ENCODE measurements at places on chromosomes 1 and 21.

- DNase-seq, result no peak
Observed at GRCh38 chr1:224873434-224874369, 55.8 kb upstream of the DNAH14 start.

- DNase-seq, result no peak
Observed at GRCh38 chr1:213983493-213984386, 4.0 kb upstream of the PROX1 start.

GRCh38 chr21:38952890-38953289 is 147.2 kb downstream of the ETS2 start:
- DNase-seq, result no peak

DNA sequence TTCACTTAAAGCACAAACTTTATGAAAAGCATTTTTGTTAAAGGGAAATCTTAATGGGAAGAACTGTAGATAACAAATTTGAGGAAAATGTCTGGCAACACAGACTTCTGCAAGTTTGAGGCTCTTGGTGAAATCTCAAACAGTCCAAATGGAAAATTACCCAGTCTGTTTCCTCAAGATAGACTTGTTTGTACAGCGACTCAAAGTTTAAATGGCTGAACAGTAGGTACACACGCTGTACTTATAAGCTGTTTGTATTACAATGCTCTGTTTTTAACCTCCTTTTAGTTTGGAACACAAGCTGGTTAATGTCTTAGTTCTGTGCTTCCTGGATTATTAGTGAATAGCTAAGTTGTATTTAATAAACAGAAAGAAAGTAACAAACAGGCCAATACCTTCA is 217.1 kb downstream of the NFIA start:
- no peak for DNase-seq

DNA sequence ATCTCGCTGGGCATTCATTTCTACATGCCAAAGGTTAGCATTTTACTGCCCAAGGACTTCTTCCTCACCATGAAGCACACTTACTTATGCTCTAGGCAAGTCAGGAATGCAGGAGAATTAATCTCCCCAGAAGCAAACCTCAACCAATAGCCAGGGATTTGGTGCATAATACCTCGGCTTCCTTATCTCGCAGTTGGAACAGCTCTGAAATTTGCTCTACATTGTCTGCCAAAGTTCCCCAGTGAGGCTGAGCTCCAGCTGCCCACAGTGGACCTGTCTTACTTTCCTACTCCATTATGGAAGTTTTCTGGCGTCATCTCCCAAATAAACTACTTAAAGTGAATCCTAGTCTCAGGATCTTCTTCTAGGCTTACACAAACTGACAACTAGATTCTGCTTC is 57.6 kb upstream of the PPM1J start:
- no peak for DNase-seq

DNA sequence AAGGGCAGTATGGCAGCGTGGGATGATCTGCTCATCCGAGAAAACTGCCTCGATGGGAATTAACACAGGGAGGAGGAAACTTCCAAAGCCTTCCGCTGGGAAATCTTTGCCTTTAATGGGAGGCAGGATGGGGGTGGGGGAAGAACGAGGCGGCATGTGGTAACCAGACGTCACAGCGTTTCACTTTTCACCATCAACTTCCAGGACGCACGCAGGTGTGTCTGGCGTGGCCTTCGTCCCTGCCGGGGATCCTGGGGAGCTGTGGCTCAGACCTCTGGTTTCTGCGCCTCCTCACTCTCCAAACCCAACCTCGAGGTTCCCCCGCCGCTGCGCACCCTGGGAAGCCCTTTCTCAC is 282 bp downstream of the RSPH1 start:
- no peak for DNase-seq

DNA sequence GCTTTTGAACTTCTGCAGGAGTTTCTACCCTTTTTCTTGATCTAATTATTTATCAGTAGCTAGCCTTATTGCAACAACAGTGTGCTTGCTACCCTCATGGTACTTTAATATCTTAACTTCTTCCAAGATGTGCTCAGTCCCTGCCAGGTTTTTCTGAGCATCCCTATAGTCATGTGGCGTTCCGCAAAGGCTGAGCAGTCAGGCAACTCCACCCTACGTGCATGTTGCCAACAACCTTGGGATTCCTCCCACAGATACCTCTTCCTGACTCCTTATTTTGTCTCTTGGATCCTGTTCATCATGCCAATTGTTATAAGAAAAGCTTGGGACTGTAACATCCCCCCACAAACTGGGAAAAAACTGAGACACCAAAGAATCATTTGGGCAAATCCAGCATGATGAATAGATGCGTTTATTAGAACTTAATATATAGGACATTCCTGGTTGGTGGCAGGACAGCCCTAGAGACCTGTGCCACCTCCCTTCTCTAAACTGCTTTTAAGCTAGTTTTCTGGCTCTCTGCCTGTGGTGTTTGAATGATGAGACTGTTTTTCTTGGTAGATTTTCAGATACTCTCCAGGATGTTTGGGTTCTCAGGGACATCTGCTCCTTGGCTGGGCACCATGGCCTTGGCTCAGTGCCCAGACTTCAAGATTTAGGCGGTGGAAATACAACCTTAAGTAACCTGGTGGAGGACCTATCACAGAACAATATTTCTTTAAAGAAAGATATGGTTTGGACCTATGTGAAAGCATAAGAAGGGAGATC is 27.1 kb upstream of the KCTD3 start:
- no peak for DNase-seq

- no peak for DNase-seq
Observed at GRCh38 chr1:180815188-180815587, 97.5 kb upstream of the KIAA1614 start.

- no peak for DNase-seq
Observed at GRCh38 chr1:4951601-4952000, 297.2 kb downstream of the AJAP1 start.

DNA sequence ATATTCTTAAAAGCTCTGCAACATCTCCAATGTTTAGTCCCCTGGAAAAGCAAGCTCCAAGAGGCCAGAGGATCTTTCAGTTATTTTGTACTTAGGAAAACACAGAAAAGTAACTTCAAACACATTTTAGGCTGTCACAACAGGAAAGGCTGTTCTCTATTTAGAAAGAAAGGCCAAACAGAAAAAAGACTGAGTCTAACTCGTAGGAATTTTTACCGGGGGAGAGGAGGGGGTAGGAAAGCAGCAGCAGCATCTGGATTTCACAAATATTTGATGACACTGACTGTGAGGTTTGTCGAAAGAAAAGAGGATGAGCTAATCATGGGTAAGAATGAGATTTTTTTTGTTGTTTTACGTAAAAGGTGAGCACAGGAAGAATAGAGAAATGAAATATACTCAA is 107.1 kb downstream of the EIF4G3 start:
- DNase-seq, result no peak

DNA sequence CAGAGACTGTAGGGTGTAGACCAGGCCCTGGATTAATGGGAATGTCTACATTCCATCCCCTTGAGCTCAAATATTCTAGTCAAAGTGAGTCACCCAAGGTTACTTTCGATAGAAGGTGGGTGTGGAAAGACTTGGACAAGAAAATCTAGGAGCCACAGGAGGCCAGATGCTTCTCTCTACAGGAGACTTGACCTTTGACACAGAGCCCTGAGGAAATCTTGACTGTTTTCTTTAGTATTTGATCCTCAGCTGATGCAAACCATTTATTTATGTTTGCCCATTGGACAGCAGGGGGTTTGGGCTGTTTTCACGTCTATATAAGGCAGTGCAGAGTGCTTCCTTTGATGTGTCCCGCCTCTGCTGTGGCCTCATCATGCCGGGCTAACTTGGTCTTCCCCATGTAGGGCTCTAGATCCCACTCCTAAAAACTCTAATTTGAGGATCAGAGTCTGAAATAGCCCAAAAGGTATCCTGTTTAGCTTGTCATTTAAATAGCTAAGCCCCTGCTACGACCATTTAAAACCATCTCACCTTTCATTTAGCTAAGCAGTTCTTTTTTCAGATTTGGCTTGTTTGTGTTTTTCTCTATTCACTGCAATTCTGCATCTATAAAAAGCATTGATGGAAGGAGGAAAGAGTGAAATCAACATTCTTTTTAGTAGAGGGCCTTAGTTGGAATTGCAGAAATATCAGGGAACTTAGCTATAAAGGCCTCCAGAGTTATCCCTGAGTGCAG is 15.5 kb upstream of the MAP3K7CL start:
- no peak for DNase-seq

DNA sequence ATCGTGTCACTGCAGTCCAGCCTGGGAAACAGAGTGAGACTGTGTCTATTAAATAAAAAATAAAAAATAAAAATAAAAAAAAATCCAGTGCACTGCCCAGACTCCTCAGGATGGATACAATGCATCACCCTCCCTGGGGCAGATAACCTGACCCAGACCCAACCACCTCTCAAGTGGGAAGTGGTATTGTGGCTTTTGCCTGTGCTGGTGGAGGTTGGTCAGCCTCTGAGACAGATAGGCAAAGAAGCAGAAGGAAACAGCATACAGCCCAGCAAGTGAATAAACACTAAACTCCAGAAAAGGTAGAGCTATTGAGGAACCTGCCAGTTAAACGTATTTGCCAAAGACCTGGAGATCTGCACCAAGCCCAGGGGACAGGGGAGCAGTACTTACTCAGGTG is 22.0 kb downstream of the HHIPL2 start:
- no peak for DNase-seq

- DNase-seq, result no peak
Observed at GRCh38 chr1:200960948-200961340, 62.6 kb downstream of the KIF21B start.

DNA sequence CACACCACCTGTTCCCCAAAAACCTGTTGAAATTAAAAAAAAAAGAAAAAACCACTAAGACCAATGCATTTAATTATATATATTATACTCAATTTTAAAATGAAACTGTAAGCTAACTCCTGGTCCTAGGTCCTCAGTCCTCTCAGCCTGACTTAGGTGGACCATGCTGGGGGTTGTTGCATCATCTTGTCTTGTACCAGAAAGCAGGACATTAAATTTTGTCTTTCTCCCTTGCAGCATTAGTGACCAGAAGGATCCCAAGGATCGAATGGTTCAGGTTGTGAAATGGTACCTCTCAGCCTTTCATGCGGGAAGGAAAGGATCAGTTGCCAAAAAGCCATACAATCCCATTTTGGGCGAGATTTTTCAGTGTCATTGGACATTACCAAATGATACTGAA is 97.6 kb downstream of the NRDC start:
- no peak for DNase-seq

DNA sequence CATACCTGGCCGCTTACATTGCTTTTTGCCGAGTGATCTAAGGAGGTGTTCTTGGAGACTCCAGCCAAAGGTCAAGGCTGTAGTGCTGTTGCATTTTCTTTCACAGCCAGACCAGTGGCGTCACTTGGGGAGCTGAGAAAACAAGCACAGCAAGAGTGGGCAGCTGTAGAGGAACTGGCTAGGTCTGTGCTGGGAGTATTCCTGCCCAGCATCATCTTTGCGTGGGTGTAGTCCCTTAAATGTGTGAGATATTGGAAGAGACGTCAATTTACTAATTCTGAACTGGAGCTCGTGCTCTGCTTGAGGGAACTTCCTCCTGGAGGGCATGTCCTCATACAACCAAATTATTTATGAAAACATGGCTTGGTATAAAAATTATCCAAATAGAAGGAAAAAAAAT is 10.2 kb downstream of the UBIAD1 start:
- DNase-seq, result no peak

DNA sequence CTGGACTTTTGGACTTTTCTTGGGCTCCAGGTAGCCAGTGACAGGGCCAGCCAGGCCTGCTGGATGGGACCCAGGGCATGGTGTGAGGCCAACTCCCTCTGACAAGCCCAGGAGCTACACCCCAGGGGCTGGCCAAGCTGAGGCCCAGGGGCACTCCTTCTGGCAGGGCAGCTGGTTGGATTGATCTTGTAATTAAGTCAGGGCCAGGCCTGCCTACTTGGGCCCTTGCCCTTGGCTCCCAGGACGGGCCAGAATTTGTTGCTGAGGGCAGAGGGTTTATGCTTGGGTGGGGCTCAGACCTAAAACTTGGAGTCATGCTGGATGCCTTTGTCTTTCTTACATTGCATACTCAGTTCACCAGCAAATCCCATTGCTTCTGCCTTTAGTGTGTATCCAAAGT is 20.7 kb downstream of the KCNA2 start:
- DNase-seq, result no peak

- DNase-seq, result no peak
Observed at GRCh38 chr21:37550157-37550556, 183.6 kb downstream of the DYRK1A start.

- no peak for DNase-seq
Observed at GRCh38 chr21:24450119-24450518, 1157.2 kb downstream of the MRPL39 start.

- no peak for DNase-seq
Observed at GRCh38 chr1:174874331-174875053, 125.3 kb upstream of the CACYBP start.

GRCh38 chr1:153260585-153261280 is 1.2 kb downstream of the LORICRIN start:
- no peak for DNase-seq

- DNase-seq, result no peak
Observed at GRCh38 chr1:51378871-51379270, 48.5 kb upstream of the TTC39A start.

DNA sequence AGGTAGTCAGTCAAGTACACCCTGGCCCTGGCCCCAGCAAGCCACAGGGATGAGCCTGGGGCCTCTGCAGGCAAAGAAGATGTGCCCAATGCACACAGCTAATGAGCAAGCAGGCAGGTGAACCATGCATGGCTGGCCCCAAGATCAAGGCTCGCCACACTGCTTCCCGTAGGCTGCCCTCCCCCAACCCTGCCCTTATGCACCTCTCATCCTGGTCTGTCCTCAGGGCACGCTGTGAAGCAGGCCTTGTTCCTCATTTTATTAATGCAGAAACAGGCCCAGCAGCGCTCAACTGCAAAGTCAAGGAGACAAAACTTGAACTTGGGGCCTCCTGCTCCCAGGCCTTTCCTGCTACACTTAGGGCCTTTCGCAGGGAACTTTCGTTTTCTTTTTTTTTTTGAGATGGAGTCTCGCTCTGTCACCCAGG is 35.6 kb upstream of the ID3 start:
- DNase-seq, result no peak

DNA sequence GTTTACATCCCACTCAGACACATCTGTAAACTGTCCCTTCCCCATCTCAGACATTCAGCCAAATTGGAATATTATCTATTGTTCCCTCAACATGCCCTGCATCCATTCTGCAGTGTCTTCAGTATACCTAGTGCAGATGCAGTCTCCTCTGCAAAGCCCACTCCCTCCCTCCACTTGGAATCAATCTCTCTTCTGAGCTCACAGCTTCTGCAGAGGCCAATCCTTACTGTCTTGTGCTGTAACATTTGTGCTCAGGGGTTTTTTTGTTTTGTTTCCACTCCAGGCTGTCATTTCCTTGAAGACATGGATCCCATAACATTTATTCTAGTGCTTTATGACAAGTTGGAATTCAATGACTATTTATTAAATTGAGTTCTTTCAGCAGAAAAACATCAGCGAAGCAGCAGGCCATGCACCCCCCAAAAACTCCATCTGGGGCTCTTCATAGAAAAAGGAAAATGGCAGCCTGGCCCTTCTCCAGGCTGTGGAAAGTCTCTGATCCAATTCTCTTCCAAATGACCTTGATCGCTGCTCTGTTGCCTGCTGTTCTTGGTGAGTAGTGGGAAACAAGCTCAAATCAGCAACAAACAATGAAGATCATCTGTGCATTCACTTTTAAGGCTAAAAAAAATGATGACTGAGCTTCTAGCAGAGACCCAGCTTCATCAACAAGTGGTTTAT is 8.7 kb downstream of the C4BPA start:
- DNase-seq, result no peak

GRCh38 chr1:3656450-3657095 is 4.3 kb downstream of the TP73 start:
- no peak for DNase-seq
